ENCODE measurements at places on chromosomes 2 and 18. TPM values are rescaled to one million over a fixed set of nuclear protein-coding genes. Genes with fewer than 3 reads are reported as not detected.

LINC00305 gene
- not detected for total RNA-seq

CYS1 gene
- 14.2 TPM for total RNA-seq

PARD3B gene
- total RNA-seq: 46.6 TPM

RAD51AP2 gene
- 0.24 TPM for total RNA-seq

FBXO15 gene
- 1.4 TPM for total RNA-seq

Measured in ovary (tissue), 10 donors.